Activated CD4-positive, alpha-beta T cell treated with anti-CD3 and anti-CD28 coated beads, Interleukin-2, amount 50 U/mL, for 1 hour (primary cell): ENCODE measurements at places on chromosomes 3 and 15.

GRCh38 chr3:134597390-134597970, 53.3 kb downstream of the KY start:
- no peak for DNase-seq

DNA sequence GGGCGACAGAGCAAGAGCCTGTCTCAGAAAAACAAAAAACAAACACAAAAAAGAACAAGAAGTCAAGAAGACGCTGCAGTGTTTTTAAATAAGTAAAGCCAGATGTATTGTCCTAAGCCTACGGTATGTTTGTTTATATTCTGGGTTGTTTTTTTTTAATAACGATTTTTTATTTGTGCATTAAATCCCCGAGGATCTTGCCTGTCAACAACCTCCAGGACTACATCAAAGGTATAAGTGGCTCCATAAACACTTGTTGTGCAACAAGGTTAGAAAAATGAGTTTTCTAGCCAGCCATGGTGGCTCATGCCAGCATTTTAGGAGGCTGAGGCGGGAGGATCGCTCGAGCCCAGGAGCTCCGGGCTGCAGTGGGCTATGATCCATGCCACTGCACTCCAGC, 26.1 kb downstream of the ITGB5 start:
- DNase-seq: no peak

DNA sequence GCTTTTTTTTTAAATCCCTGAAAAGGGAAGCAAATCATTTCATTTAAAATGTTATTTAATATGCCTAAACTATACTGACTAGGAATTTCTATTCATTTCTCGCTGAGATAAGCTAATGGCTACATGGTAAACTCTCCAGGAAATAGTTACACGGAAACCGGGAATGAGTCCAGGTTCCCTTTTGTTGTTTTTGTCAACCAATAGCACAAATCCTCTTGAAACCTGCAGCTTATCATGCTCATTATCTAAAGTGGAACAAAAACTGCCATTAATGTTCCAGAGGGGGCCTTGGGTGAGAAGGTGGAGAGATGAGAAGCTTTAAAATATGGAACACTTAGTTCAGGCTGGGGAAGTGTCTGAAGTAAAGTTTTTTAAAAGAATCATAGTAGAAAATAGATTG, 113.5 kb upstream of the ALCAM start:
- no peak for DNase-seq

DNA sequence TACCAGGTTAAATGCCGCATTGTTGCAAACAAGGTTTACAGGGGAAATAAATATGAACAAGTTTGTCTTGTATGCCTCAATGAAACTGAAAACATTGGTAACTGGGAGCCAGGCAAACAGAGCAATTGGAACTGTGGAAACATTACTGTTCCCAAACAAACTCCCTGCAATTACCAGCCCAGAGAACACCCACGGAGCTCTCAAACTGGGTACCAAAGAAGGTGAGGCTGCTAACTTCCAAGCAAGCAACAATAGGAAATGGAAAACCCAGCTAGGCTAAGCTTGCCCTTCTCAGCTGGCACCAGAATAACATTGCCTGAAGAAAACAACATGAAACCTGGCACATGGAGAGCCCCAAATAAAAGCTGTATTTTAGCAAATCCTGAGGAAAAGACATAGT, 218.9 kb upstream of the THRB start:
- no peak for DNase-seq

DNA sequence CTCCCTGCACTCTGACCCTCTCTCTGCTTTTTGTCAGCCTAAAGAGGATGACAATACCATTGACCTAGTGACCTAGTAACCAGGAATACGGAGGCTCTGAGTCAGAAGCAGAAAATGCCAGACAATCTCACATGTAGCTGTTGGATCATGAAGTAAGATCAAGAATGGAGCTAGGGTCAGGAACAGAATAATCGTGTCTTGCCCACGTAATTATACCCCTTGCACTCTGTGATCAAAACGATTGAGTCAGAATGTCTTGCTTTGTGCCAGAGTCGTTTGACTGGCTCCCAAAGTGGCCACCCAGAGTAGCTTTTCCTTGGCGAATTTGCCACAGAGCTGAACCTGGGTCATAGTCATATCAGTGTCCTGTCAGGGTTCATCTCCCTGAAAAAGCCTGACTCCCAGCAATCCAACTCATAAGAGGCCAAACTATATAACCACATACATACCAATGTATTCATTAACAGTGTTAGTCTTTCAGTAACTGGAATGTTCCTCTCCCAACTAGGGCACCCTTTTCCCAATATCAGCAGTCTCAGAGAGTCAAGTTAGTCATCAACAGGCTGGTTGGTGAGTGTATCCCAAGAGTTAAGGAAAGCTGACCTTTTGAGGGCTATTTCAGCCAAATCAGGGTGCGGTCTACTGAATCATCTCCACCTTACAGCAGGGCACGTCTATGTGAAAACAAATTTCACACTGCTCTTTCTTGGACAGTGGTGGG, 5.0 kb upstream of the CDV3 start:
- no peak for DNase-seq

DNA sequence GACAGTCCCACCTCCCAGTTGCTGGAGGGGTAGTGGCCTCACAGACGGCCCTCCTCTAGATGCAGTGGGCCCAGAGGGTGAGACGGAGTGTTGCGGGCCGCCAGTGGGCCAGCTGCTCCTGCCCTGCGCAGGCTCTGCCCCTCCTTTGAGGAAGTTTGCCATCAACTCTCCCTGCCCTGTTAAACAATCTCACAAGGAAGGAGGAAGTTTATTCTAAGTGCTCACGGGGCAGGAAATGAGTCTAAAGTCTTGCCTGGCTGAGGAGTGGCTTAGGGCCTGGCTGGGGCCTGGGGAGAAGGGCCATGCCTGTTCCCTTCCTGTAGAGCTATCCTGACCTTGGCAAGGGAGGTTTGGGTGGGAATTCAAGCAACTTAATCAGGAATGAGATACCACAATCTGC, at the start of gene FAM3D:
TSS of gene FAM3D (minus strand) at position 92 of the 400 bp plus-strand sequence. CDS start 11,211 bp downstream, outside the sequence.
- DNase-seq: no peak

- DNase-seq: no peak
Observed at GRCh38 chr3:133213937-133214336, 175.7 kb downstream of the TMEM108 start.

DNA sequence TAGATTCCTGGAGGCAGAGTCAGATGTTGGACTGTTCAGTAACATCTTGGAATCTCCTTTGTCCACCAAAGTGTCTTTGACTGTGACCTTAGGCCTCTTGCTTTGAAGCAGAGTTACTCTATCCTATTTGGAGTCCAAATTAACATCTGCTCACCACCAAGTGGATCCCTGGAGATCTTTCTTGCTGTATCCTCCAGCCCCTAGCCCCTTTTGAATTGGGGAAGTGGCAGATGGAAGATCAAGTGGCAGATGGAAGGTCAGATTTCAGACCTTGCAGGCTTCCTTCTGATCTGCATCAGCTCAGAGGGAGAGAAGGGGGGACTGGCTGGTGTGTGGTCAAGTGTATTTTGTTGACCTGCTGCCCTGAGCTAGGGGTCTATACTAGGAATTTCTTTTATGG, 125.0 kb upstream of the ROPN1 start:
- no peak for DNase-seq

DNA sequence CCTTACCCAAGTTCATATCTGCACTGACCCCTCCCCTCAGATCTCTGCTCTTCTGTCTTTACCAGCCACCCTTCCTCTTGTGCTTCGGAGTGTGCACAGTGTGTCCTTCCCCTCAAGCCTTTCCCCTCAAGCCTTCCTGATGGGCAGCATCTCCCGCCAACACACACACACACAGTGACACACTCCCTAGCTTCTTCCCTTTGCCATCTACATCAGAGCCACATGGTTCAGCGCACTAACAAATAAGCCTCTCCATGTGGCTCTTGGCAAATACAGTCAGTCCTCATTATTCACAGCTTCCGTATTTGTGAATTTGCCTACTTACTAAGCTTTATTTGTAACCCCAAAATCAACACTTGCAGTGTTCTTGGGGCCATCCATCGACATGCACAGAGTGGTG, 37.5 kb downstream of the SH3BP5 start:
- no peak for DNase-seq

GRCh38 chr3:107842940-107843339, 247.9 kb downstream of the CD47 start:
- DNase-seq: no peak

DNA sequence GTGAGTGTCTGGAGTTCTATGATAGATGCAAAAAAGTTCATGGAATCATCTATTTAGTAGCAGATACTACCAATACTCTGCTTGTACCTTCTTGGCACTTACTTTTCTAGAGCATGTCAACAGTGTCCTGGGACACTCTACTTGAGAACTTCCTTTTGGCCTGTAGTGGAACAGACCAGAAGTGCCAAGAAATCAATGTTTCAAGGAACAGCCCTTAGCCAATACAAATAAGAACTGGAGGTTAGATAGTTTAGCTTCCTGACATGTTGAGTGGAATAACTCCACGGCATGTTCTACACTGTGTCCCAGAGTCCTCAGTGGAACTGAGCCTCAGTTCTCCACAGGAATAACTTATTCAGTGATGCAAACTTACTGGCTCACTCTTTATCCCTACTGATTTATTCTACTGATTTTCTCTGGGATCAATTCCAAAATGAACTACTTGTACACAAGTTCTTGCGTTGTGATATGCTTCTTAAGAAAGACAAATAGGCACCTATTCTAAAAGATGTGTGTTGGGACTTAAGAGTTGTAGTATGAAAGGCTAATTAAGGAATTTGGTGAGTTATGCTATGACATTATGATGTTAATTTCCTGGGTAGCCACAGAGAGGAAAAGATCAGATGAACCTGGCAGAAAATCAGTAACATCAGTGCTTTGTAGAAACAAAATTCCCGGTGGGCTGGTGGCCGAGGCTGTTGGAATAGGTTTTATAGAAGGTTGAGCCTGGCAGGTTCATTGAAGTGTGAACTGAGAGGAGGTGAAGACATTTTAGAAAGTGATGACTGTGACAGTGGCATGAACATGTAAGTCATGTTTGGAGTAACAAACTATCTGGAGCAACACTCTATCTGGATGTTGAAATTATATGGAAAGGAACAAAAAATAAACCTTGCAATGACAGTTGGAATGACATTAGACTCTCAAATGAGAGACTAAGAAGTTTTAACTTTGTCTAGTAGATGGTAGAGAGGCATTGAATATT, 101.8 kb upstream of the RBMS3 start:
- no peak for DNase-seq

DNA sequence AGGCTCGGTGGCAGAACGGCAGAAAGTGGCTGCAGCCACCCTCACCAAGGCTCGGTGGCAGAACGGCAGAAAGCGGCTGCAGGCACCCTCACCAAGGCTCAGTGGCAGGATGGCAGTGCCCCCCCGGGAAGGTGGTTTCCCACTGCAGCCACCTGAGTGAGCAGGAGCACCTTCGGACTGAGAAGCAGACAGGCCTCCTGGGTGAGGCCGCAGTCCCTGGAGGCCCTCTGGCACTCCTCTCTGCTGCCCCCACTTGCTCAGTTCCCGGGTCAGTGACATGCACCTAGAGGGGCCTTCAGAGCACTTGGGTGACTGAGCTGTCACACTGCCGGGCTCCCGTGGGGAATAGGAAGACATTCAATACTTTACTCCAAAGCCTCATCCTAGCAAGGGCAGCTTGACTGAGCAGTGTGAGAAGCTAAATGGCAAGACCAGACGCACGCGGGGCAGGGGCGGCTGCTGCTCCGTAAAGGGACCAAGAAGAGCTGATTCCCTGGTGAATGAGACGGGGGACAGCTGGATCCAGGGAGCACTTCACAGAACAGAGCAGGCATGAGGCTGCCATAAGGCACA, 62.7 kb downstream of the PCSK6 start:
- DNase-seq: no peak

DNA sequence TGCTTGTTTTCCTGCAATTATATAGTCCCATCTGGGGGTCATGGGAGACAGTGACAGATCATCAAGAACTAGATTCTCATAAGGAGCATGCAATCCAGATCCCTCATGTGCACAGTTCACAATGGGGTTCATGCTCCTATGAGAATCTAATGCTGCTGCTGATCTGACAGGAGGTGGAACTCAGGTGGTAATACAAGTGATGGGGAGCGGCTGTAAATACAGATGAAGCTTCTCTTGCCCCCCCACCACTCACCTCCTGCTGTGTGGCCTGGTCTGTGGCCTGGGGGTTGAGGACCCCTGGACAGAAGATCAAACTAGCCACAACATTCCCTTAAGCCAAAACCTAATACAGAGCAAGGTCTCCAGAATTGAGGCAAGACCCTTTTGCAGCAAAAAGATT, 161.1 kb downstream of the WDR76 start:
- no peak for DNase-seq

GRCh38 chr15:100112061-100112420, 229.7 kb downstream of the ADAMTS17 start:
- no peak for DNase-seq

DNA sequence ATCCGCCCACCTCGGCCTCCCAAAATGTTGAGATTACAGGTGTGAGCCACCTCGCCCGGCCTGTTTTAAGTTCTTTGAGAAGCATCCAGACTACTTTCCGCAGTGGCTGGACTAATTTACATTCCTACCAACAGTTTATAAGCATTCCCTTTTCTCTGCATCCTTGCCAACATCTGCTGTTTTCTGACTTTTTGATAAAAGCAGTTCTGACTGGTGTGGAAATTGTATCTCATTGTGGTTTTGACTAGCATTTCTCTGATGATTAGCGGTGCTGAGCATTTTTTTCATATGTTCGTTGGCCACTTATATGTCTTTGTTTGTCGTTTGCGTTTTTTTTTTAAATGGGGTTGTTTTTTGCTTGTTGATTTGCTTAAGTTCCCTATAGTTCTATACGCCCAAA, 208.4 kb upstream of the DPPA4 start:
- no peak for DNase-seq

DNA sequence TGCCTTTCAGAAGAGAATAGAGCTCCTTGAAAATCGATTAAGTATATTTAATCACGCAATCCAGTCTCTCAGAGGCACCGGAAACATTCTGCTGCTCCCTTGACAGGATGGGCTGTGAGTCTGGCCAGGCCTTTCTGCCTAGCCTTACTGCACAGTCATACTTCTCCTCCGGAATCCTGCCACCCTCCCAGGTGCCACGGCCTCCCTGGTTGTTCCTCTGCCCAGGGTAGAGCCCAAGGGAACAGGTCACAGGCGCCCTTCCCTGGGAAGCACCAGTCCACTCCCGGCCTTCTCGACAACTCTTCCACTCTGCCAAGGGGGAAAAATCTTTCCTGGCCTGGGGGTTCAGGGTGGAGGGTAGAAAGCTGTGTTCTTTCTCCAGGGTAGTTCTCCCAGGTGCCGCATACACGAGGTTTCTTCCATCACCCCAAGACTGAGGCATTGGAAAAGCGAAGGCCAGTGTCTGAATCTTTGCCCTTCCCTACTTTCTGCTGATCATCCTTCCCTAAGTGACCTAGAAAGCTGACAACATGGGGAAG, 17.4 kb upstream of the SYNM start:
- no peak for DNase-seq

DNA sequence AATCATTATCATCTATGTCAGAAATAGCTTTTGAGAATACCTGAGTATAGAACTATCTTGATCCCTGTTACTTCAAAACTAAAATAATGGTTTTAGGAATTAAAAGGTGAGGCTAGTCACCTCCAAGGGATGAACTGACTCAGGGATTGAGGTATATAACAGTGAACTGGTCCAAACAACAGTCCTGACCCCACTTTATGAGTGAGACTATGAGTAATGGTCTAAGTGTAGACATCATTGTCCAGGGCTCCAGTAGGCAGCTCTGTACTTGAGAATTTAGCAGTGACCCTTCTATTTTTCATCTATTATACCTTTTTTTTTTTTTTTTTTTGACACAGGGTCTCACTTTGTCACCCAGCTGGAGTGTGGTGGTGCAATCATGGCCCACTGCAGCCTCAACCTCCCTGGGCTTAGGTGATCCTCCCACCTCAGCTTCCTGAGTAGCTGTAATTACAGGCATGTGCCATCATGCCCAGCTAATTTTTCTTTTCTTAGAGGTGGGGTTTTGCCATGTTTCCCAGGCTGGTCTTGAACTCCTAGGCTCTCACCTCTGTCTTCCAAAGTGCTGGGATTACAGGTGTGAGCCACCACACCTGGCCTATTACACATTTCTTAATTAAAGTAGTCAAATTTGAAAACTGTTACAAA, 36.3 kb downstream of the MLH1 start:
- DNase-seq: no peak
